GM04504 (cell line): ENCODE measurements at places on chromosomes 11 and 22.

GRCh38 chr11:91100427-91100826 is 877.6 kb upstream of the CHORDC1 start:
- no peak for DNase-seq

DNA sequence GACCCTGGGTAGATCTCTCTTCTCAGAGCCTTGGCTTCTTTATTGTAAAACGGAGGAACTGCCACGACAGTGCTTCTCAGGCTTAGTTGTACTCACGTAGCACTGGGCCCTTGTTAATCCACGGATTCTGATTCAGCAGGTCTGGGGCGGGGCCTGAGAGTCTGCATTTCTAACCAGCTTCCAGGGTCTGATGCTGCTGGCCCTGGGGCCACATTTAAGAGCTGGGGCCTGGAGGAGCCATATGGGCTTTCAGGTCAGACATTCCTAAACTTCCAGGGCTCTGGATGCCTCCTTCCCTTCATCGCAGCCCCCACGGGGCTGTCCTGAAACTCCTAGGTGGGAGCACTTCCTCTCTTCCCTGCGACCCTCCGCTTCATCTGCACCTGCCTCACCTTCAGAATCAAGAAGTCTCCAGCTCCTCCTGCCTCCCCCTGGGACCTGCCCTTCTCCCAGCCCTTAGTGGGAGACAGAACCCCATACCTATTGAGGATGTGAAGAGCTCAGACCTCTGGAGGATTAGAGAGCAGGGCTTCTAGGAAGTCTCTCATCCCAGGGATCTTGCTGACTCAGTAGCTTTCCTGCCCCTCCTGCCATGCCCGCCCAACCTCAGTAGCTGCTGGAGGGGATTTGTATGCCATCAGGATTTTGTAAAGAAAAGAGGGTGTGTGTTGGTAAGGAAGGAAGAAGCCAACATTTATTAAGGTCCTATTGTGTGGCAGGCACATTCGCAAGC is 92.5 kb downstream of the LRRC32 start:
- DNase-seq: no peak

DNA sequence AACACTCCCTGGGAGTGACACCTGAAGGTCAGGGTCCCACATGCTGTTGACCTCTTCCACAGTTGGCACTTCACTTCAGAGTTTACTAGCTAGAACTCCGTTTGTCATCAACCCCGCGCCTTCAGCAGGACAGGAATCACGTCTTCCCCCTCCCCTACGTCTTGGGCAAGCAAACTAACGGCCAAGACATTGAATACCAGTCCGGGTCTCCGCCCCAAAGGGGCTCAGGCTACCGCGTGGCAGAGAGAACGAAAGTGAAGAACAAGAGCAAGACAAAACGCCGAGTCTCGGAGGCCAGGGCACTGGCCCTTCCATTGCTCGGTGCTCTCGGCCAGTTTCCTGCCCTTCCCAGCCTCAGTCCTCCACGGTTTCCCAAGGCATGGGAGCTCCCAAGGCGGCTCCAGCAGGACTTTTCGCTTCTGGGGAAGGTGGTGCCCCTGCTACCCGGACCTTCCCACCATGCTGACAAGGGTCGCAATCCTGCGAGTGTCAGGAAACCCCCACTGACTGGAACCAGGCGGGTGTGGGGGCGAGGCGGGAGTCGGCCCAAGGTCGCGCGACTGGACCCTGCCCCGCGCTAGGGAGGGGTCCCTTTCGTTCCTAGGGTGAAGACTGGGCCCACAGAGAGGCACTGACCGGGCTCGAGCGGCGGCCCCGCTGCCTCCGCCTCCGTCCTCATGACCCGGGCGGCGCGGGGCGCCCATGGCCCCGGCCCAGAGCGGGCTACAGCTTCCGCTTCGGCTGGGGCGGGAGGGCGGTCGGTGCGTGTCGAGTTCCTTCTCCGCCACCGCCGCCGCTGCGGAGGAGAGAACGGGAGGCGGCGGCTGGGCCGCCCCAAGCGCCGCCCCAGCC is at the start of gene GUCD1:
Gene GUCD1, minus strand, starts transcription at position 826 of the 852 bp plus-strand sequence. Its CDS starts 147 bp downstream, at position 679.
- DNase-seq: no peak

GRCh38 chr11:110929129-110929528 is 216.9 kb upstream of the ARHGAP20 start:
- DNase-seq: no peak

- no peak for DNase-seq
These were observed 595.3 kb upstream of the CCDC90B start for GRCh38 chr11:83881428-83881827.

DNA sequence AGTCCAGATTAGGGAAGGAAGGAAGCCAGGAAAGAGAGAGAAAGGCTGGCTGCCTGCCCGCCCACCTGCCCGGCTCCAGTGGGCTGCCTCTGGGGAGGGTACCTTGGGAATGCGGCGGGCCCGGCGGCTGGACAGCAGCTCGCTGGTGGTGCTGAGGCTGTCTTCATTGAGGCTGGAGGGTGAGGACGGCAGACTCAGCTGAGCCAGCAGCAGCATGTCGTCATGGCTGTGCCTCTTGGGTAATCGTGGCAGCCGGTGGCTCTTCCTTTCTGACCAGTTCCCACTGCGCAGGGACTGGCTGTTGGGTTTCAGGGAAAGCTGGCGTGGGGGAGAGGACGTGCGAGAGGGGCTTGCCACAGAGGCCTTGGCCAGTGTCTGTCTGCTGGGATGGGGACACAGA is 32.9 kb downstream of the RPL27A start:
- DNase-seq: no peak

GRCh38 chr11:43959321-43959995 is 17.0 kb downstream of the C11orf96 start:
- peak; percentile 40 for DNase-seq

GRCh38 chr11:94185416-94186084 is 56.9 kb downstream of the PANX1 start:
- peak; percentile 72 for DNase-seq

DNA sequence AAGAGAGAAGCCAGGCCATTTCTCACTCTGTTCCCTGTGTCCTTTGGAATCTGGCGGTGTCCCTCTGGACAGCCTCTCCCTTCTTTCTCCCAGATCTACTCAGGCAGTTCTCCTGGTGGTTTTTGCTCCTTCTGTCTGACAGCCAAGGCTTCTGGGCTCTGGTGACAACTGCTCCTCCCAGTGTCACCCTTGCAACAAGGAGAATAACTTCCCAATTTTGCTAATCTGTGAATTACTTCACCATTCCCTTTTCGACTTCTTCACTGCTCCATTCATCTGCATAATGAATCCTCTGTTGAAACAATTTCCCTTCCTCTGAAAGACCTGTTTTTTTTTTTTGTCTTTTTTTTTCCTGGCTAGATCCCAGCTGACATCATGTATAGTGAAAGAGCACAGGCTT is 56.3 kb upstream of the PDE3B start:
- no peak for DNase-seq

GRCh38 chr11:16013649-16014275 is 342.6 kb downstream of the SOX6 start:
- no peak for DNase-seq

DNA sequence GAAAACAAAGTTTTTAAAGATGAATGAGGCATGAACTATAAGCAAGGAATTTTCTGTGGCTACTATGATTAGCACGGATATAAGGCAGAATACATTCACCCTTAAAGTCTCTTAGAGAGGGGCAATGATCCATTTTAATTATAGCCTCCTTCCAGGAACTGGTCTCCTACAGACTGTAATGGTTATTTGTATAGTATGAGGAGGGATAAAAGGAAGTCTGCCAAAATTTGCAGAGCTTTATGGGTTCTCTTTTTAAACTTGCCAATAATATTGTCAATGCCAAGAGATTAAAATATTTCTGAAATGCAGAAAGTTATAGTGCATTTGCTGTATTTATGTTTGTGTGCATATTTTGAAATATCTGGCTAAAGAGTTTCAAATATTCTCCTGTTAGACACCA is 271.4 kb upstream of the LUZP2 start:
- DNase-seq: no peak

GRCh38 chr11:102459393-102459792 is 6.8 kb upstream of the TMEM123 start:
- no peak for DNase-seq

DNA sequence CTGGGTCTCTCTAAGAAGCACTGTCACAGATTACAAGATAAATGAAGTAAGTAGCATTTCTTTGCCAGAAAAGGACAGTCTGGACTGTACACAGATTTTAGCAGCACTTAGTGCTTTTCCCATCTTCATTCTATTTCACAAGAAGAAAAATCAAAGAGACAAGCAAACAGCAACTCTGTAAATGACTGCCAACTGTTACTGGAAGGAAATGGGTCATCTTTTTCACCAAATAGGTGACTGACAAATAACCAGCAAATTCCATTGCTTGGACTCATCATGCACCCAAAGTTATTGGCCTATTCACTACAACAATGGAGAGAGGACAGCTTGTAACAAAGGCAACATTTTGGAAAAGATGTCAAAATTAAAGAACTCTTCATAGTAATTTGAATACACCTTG is 28.9 kb upstream of the CARD18 start:
- DNase-seq: no peak

GRCh38 chr11:72614381-72614780 is 59.8 kb downstream of the PDE2A start:
- no peak for DNase-seq

DNA sequence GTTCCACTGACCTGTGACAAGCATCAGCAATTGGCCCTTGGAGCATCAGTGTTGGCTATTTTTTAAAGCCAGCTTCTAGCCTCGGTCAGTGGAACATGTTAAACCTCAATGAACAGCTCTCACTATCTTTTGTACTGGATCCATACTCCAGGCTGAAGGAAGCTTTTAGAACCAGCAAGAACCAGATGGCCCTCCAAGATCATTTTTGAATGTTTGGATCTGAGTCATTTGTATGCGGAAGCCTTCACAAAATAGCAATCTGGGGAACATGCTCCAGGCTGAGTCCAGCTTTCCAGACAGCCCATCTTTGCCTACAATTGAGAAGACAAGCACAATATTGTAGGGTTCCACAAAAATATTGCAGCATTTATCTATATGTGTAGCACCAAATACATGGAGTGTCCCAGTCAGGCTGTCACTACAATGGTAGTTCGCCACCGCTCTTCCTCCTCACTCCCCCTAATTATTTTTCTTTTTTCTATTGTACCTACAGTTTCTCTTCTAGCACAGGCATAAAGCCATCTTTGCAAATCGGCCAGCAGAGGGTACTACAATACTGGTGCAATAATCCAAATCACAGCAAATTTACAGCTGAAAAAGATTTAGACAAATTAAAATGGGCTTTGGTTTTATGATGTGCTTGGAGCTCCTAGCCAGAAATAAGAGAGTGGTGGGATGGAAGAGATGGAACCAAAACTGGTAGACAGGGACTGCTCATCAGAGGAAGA is 177.4 kb upstream of the BLID start:
- no peak for DNase-seq

DNA sequence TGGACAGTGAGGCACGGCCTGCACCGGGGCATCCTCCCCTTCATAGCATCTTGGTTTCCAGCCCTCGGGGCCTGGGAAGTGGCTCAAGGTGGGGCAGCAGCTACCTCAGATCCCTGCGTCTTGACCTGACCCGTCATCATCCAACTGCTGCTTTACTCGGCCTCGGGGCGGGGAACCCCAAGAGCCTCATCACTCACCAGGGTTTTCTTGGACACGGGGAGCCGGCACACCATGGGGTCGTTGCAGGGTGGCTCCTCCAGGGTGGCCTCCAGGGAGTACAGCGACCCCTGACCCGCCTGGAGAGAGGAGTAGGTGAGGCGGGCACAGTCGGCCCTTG is 651 bp downstream of the CTSF start:
- DNase-seq: no peak

DNA sequence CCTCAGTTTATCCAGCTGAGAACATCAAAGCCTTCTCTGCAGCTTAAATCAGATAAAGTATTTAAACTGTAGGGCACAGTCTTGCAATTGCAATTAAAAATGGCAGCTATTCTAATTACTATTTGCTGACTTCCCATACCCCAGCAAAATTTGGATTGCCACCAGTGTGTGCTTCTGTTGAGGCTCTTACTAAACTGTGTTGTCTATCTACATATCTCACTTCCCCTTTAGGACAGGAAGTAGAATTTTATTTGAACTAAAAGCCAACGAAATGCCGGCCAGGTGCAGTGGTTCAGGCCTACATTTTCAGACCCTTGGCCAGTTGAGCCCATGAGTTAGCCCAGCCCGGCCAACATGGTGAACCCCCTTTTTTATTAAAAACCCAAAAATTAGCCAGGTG is 7.1 kb downstream of the SAA4 start:
- DNase-seq: no peak

GRCh38 chr11:130315354-130315970 is 745 bp upstream of the ZBTB44 start:
- no peak for DNase-seq

- no peak for DNase-seq
These were observed 2.6 kb downstream of the PGGHG start for GRCh38 chr11:291281-292210.

- DNase-seq: no peak
These were observed 1.5 kb downstream of the RPL3 start for GRCh38 chr22:39317775-39318506.

DNA sequence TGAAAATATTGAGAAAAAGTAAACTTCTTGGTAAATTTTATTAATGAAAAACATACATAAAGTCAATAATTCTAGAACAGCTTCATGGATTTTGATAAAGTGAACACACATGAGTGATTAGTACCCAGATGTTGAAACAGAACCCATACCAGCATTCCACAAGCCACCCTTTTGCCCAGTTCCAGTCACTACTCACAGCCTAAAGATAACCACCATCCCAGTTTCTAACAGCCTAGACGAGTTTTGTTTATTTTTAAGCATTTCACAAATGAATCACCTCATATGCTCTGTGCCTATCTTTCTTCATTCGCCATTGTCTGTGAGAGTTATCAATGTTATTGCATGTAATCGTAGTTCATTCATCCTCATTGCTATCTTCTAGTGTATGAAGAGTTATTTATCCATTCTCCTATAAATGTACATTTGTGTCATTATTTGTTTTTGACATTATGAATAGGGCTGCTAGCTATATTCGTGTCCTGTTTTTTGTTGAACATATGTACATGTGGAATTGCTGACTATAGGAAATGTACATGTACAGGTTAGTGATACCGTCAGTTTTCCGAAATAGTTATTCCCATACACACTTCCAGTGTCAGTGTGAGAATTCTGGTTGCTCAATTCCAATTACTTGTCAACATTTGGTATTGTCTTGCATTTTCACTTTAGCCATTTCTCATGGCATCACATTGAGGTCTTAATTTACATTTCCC is 44.5 kb upstream of the TEAD1 start:
- no peak for DNase-seq

DNA sequence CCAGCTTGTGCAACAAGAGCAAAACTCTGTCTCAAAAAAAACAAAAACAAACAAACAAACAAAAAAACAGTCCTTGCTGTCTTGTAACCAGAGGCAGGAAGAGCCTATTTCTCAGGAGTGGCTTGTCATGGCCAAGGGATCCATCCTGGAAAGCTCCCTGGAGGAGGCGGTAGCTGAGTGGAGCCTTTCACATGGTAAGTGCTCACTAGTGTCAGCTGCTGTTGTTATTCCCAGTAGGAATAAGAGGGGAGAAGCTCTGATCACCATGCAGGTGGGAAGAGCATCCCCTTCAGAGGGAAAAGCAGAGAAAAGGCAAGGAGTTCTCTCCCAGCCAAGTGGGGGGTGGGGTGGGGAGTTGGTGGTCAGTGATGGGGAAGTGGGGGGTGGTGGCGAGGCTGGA is 54.6 kb upstream of the WNT7B start:
- no peak for DNase-seq

- DNase-seq: no peak
These were observed 27.3 kb upstream of the MUC5AC start for GRCh38 chr11:1130276-1131032.
